Renal cortex interstitium (tissue), 15 donors: ENCODE measurements at places on chromosomes 1 and 21. TPM values are rescaled to one million over a fixed set of nuclear protein-coding genes. Genes with fewer than 3 reads are reported as not detected.

ANXA9 gene
- 18.9 TPM for polyA plus RNA-seq

PLA2G2C gene
- 0.33 TPM for polyA plus RNA-seq

IGSF3 gene
- 27.0 TPM for polyA plus RNA-seq

S100A1 gene
- 21.9 TPM for polyA plus RNA-seq

SPRR2E gene
- not detected for polyA plus RNA-seq

ATP1A4 gene
- 0.11 TPM for polyA plus RNA-seq

GJB5 gene
- polyA plus RNA-seq: 0.30 TPM

GNB1 gene
- polyA plus RNA-seq: 280 TPM
